GF-D8 (cell line): ENCODE measurements at places on chromosomes 16 and 17.
A peak's percentile ranks its signal among the peaks of the same experiment; 100 is the strongest.

- no peak for DNase-seq
Observed at GRCh38 chr17:773467-774312, 8.4 kb downstream of the GLOD4 start.

- no peak for DNase-seq
Observed at GRCh38 chr17:27776882-27777624, 23.3 kb downstream of the NOS2 start.

- no peak for DNase-seq
Observed at GRCh38 chr16:79076047-79076767, 524.3 kb downstream of the MAF start.

DNA sequence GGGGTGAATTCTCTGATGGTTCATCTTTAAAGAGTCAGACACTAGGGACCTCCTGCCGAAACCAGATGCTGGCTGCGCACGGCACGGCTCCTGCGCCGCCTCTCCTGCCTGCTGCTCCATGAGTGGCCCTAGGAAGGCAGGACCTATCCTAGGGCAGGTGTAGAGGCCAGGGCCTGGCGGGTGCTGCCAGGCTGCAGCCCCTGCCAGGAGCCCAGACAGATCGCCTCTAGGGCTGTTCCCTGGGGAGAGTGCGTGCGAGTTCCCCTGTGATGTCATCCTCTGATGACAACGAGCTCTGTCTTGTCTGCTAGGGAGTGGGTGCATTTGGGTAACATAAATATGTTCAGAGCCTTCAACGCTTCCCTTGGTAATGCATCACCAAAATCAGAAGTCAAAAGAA is 23.9 kb downstream of the SLC38A10 start:
- DNase-seq: no peak

DNA sequence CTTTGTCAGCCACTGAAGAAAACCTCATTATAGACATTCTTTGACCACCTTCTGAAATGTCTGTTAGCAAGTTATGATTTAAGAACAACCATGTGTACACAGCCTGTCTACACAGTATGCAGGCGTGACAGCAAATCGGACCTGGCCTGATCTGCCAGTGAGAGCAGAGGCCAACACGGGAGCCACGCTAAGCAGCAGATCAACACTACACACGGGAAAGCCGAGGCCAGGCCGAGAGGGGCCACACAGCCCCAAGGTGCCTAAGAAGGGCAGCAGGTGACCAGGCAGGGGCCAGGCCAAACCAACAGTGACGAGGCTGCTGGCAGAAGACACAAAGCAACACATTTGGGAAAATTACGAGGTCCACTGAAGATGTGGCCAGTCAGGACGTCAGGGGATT is 16.3 kb upstream of the FAAP100 start:
- no peak for DNase-seq

- no peak for DNase-seq
Observed at GRCh38 chr16:69094501-69094900, 11.0 kb upstream of the HAS3 start.

GRCh38 chr17:10042589-10043244 is 137.6 kb upstream of the RCVRN start:
- DNase-seq: no peak

- no peak for DNase-seq
Observed at GRCh38 chr17:13520899-13521572, 80.7 kb downstream of the HS3ST3A1 start.

GRCh38 chr16:88760424-88761142 is 24.4 kb downstream of the PIEZO1 start:
- DNase-seq: no peak

- DNase-seq: no peak
Observed at GRCh38 chr17:27384261-27384701, 72.0 kb upstream of the KSR1 start.

DNA sequence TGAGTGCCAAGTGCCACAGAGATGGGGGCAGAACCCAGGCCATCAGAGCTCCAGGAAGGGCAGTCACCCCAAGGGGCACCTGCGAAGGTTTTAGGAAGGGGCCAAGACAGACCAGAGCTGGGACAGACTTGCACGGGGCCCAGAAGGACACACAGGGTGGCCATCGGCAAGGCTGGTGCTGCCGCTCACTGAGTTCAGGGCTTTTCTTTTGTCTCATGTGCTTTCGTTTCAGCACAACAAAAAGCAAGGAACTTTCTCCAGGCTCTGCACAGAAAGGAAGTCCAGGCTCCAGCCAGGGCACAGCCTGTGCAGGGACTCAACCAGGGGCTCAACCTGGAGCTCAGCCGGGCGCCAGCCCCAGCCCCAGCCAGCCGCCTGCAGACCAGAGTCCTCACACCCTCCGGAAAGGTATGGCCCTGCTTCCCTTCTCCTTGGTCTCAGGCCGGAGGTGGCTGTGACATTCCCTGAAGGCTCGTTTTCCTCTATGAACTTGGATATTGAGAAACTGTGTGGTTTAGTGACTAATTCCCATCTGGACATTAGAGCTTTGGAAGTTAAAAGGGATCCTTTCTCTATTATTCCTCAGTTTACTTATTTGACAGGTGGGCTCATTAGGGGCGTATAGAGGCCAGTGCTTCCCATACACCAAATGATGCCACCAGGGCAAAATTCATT is 37.9 kb downstream of the ELAC2 start:
- DNase-seq: no peak

GRCh38 chr17:56850591-56850990 is 16.6 kb downstream of the DGKE start:
- DNase-seq: no peak

DNA sequence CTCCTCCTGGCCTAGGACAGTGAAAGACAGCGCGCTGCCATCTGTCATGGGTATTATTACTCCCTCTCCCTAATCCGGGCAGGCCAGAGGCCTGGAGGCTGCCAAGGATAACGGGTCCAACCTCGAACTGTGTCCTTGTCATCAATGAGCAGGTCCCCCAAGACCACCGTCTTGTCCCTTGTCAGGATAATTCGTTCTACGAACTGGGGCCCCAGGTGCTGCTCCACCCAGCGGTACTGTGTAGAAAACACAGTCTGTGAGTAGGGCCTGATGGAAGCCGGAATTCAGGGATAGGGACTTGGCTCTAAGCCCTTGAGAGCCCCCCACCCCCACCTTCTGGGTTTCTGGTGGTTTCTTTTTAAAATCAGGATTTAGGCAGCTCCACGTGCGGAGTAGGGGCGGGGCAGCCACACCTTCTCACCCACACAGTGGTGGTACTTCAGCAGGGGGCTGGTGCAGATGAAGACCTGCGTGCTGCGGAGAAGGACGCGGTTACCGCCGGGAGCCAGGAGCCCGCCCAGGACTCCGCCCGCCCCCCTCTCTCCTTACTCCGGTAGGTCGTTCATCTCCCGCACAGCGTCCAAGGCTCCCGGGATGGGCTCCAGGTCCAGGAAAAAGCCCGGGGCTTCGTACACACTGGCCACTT is 787 bp downstream of the NT5C start:
- DNase-seq: no peak

GRCh38 chr17:4891411-4892410 is 7.6 kb upstream of the C17orf107 start:
- DNase-seq: no peak

GRCh38 chr17:72466199-72466598 is 345.4 kb downstream of the SOX9 start:
- DNase-seq: no peak

- DNase-seq: no peak
Observed at GRCh38 chr17:81460856-81461460, 51.6 kb downstream of the ACTG1 start.

DNA sequence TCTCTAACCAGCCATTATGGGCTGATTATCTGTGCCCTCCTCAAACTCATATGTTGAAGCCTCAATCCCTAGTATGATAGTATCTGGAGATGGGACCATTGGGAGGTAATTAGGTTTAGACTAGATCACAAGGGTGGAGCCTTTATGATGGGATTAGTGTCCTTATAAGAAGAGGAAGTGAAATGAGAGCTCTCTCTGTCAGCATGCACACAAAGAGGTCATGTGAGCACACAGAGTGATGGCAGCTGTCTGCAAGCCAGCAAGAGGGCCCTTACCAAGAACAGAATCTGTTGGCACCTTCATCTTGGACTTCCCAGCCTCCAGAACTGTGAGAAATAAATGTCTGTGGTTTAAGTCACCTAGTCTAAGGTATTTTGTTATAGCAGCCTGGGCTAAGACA is 101.9 kb downstream of the PCTP start:
- no peak for DNase-seq

DNA sequence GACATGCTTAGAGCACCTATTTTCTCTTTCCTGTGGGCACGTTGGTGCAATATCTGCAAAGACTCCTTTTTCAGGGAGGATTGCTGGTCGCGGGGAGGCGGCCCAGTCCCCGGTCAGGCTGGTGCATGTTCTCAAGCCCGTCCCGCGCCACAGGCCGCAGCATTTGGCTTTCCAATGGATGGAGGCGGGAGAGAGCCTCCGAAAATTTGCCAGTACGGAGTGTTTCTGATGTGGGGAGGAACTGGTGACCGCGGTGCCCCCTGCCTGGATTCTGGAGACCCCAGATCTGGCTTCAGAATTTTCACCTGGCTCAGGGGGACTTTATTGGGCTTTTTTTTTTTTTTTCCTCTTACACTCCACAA is 2.3 kb downstream of the CMIP start:
- no peak for DNase-seq

- DNase-seq: no peak
Observed at GRCh38 chr17:6135236-6135635, 65.1 kb downstream of the WSCD1 start.

DNA sequence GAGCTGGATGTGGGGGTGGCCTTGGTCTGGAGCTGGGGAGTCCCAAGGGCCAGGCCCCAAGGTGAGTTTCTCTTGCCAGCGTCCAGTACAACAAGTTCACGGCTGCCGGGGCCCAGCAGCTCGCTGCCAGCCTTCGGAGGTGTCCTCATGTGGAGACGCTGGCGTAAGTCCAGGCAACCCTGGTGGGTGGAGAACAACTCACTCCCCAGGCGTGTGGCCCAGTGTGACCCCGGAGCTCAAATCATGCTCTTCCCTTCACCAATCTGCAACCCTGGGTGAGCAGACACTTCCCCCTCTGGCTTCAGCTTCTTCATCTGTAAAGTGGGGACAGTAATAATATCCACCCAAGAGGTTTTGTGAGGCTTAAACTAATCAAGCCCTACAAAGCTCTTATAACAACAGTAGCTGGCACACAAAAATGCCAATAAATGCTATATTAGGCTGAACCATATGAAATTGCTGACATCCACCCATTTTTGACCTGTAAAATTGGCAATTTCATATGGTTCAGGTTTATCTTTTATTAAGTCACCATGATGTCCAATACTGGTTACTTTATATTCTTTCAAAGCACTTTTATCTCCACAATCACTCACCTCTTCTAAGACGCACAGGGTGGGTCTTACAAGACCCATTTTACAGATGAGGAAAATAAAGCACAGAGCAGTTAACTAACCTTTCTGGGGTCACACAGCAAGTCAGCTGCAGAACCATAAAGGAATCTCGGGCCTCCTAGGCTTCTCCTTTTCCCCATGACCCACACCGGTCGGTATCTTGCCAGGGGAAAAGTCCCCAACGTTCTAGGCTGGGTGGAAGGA is 19.7 kb downstream of the DEXI start:
- no peak for DNase-seq

- peak; percentile 9 for DNase-seq
Observed at GRCh38 chr17:29566473-29567303, at the start of gene ABHD15. ABHD15 (minus strand) TSS chr17:29567037; CDS start chr17:29566966, 71 bp downstream.

DNA sequence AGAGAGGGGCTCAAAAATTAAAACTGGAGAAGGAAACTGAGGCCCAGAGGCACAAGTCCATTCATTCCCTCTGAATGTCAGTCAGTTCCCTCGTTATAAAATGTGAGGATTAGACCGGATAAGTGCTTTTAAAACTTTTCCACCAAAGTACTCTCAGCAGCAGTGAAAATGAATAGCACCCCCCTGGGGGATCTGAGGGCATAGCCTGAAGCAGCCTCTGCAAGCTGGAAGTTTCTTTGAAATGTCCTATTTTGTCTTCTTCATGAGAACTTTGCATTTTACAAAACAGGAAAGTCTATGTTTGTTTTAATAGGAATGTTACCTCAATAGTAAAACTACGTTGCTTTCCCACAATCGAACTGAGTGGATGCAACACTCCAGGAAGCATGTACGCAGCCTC is 273.0 kb downstream of the CEP112 start:
- no peak for DNase-seq

- DNase-seq: no peak
Observed at GRCh38 chr16:55526441-55526840, 17.6 kb downstream of the LPCAT2 start.

DNA sequence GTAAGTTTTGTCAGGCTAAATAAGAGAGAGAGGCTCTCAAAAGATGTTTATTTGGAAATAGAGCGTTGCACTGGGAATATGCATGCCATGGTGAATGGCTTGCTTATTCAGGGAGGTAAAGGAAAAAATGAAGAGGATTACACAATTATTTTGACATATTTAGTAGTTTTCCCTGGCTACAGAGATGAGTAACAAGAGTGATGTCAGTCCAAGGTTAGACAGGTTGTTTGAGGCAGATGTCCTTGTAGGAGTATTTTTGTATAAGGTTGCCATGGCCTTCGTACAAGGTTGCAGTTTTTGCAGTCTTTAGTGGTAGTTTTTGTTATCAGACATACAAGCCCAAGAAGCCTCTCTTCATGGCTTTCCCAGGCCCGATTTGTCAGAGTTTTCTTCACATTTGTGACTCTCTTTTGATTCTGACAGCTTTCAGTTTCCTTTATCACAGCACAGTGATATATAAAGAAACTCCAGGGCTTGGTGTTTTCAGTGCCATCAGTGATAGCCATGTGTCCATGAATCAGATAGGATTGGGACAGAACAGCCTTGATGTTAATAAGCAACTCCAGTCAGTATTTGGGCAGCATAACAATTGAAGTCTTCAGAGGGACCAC is 18.7 kb upstream of the LGALS9 start:
- DNase-seq: no peak

- no peak for DNase-seq
Observed at GRCh38 chr17:876272-876671, 94.1 kb downstream of the MRM3 start.

DNA sequence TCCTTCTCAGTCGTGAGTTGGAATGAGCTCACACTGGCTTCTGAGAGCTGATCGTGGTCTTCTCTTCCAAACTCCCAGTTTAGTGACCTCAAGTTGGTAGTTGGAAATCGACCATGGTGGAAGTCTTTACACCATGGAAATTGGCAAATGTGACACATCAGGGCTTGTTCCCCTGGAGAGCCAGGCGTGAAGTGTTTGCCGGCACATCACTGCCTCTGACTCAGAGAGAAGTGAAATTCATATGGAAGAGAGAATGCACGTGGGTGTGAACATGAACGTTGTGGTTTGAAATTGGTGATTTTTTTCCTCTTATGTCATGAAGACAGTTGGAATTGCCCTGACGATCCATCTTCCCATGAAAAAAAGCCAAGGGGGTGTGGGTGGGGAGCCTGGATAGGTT is 47.4 kb downstream of the AXIN2 start:
- no peak for DNase-seq

DNA sequence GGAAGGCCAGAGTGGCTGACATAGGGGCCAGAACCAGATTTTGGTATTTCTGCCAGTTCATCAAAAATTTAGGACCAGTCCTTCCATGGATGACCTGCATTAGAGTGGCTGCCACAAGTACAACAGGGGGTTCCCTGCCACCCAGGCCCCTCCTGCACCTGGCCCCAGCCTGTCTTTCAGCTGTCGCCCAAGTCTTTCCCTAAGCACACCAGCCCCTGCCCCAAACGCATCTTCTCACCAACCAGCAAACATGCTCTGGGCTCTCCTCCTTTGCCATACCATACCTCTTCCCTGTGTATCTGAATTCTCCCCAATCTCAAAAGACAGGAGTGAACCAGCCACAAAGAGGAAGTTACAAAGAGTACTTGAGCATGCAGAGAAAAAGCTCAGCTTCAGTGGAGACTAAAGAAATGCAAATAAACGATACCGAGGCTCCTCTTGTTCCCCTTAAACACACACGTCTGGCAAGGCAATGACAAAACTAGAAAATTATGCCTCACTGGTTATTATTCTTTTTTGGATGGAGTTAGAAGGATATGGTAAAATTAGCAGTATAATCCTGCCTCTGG is 130.6 kb downstream of the DYNLRB2 start:
- no peak for DNase-seq
